Caco-2 (cell line): ENCODE measurements at places on chromosomes 5 and 9. TPM values are rescaled to one million over a fixed set of nuclear protein-coding genes. Genes with fewer than 3 reads are reported as not detected.

PHYHD1 gene
- 0.59 and 0.63 TPM in 2 replicates for total RNA-seq

EDIL3 gene
- total RNA-seq = 0.28 TPM in 1 of 2 replicates, not detected in the other

SEMA5A gene
- 27.4 and 34.3 TPM in 2 replicates for total RNA-seq

CCDC152 gene
- not detected in 2 replicates for total RNA-seq

PPP1R26 gene
- total RNA-seq = 23.7 and 24.3 TPM in 2 replicates

CCDC192 gene
- total RNA-seq = not detected in 2 replicates

IRGM gene
- 0.19 and 0.29 TPM in 2 replicates for total RNA-seq

NFIB gene
- total RNA-seq = 0.44 and 0.61 TPM in 2 replicates

PCDHA13 gene
- not detected in 2 replicates for total RNA-seq

BTNL3 gene
- total RNA-seq = 0.14 TPM in 1 of 2 replicates, not detected in the other

C9orf78 gene
- total RNA-seq = 38.3 and 44.1 TPM in 2 replicates

SPINK5 gene
- 2.2 and 4.2 TPM in 2 replicates for total RNA-seq

FOCAD gene
- total RNA-seq = 20.4 TPM in 2 replicates

WHRN gene
- total RNA-seq = 1.4 and 1.6 TPM in 2 replicates

CLIC3 gene
- 4.5 and 4.7 TPM in 2 replicates for total RNA-seq

DELE1 gene
- 67.6 and 78.6 TPM in 2 replicates for total RNA-seq

ACER2 gene
- total RNA-seq = 2.4 and 2.5 TPM in 2 replicates

PDZD2 gene
- total RNA-seq = 0.16 and 0.91 TPM in 2 replicates

CDX1 gene
- total RNA-seq = 0.29 and 0.65 TPM in 2 replicates

WWC1 gene
- 108 and 109 TPM in 2 replicates for total RNA-seq

PDGFRB gene
- total RNA-seq = 5.9 and 7.2 TPM in 2 replicates

HDAC3 gene
- 73.0 and 74.5 TPM in 2 replicates for total RNA-seq

SLC22A4 gene
- total RNA-seq = 1.5 and 1.7 TPM in 2 replicates

RAB3C gene
- total RNA-seq = 0.05 TPM in 1 of 2 replicates, not detected in the other

HSDL2 gene
- total RNA-seq = 122 and 134 TPM in 2 replicates

CD274 gene
- 0.67 TPM in 1 of 2 replicates, not detected in the other for total RNA-seq

FKTN gene
- total RNA-seq = 15.2 and 17.1 TPM in 2 replicates

FCN2 gene
- total RNA-seq = not detected in 2 replicates

GABRA1 gene
- not detected in 2 replicates for total RNA-seq

STK32A gene
- total RNA-seq = 0.16 and 0.32 TPM in 2 replicates

GRIN3A gene
- total RNA-seq = not detected in 2 replicates
